ENCODE measurements at places on chromosomes 2 and 18. TPM values are rescaled to one million over a fixed set of nuclear protein-coding genes. Genes with fewer than 3 reads are reported as not detected.

GRCh38 chr18:75139226-75139911 lies 69.6 kb downstream of the PTGR3 start:
- no peak for DNase-seq

DNA sequence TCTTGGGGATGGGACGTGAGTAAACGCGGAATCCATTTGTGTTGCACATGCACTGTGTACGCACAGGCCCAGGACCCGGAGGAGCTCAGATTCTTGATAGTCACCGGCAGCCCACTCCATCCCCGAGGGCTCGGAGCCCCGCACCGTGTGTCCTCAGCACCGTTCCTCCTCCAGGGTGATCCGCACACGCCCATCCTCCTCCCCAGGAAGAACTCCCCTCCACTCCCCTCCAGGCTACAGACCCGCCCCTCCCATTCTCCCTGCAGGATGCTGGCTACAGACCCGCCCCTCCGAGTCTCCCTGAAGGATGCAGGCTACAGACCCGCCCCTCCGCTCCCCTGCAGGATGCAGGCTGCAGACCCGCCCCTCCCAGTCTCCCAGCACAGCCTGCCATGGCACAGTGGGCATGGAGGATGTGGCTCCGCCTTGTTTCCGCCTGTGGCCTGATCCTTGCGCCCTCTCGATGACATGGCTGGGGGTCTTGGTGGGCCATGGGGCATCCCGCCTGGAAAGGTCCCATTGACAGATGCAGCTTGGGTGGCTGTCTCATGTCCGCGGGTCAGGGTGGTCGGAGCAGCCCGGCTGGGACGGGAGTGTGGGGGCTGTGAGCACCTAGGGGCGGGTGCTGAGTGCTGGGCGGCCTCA lies 14.1 kb downstream of the CTDP1 start:
- DNase-seq: no peak

DNA sequence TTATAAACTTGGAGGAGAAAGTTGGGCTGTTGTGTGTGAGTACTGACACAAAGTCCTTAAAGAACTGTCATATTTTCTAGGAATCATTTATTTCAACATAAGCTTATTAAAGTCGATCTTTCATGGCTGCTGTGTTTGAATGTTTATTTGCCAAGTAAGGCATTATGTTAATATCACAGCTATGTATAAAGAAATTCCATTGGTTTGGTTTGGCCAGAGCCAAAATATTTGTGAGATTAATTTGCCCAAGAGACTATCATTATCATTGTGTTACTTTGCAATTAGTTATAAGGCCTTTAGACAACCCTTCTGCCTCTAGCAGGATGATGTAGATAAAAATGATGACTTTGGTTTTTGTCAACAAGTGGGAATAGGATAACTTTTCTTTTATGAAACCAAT lies 240.6 kb upstream of the NT5C1B start:
- DNase-seq: no peak

GRCh38 chr2:86368161-86368824 lies 30.9 kb upstream of the REEP1 start:
- peak; percentile 63 for DNase-seq

DNA sequence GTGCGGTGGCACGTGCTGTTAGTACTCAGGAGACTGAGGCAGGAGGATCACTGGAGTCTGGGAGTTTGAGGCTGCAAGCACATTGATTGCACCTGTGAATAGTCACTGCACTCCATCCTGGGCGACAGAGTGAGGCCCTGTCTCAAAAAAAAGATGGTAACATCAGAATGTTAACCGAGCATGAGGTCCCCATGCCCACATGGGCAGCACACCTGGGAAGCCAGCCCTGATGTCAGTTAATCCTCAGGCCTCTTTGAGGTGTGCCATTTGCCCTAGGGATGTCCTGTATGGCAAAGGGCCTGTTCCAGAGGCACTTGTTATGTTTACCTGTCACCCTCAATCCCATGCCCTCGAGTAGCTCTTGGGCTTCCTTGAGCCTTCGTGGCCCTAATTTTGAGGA lies 16.6 kb downstream of the RBFA start:
- no peak for DNase-seq

PLB1 gene
- total RNA-seq: 3.6 TPM

ASB18 gene
- not detected for total RNA-seq

All from upper lobe of left lung (tissue), 6 donors.